ENCODE measurements at places on chromosomes 4 and X.

DNA sequence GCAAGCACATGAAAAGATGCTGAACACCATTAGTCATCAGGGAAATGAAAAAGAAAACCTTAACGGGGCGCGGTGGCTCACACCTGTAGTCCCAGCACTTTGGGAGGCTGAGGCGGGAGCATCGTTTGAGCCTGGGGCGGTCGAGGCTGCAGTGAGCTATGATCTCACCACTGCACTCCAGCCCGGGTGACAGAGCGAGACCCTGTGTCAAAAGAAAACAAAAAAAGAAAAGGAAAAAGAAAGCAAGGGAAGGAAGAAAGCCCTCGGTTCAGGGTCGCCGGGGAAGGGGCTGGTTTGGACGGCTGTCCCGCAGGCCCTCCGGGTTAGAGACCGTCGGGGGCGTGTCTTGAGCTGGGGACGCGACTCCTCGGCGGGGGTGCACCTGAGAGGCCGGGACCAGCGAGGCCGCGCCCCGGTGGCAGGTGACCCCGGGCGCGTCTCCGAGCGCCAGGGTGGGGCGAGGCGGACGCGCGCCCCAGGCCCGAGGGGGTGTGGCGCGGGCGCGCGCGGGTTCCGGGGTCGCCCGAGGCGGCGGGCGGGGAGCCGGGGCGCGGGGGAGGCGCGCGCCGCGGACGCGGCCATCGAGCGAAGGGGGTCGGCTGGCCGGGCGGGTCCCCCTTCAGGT is 478 bp upstream of the PLXNA3 start:
- DNase-seq = peak; percentile 19

GRCh38 chr4:3613967-3614730 is 81.9 kb upstream of the LRPAP1 start:
- no peak for DNase-seq

DNA sequence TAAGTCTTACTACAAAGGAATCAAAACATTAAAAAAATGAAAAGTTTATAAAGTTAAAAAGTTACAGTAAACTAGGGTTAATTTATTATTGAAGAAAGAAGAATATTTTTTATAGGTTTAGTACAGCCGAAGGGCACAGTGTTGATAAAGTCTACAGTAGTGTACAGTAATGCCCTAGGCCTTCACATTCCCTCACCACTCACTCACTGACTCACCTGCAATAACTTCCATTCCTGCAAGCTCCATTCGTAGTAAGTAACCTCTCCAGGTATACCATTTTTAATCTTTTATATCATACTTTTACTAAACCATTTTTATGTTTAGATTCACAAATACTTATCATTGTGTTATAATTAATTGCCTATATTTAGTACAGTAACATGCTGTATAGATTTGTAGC is 307.5 kb upstream of the FAM241A start:
- DNase-seq = no peak

- no peak for DNase-seq
Observed at GRCh38 chr4:4614925-4615678, 73.3 kb upstream of the STX18 start.

- no peak for DNase-seq
Observed at GRCh38 chr4:56728512-56728911, 47.4 kb upstream of the HOPX start.

DNA sequence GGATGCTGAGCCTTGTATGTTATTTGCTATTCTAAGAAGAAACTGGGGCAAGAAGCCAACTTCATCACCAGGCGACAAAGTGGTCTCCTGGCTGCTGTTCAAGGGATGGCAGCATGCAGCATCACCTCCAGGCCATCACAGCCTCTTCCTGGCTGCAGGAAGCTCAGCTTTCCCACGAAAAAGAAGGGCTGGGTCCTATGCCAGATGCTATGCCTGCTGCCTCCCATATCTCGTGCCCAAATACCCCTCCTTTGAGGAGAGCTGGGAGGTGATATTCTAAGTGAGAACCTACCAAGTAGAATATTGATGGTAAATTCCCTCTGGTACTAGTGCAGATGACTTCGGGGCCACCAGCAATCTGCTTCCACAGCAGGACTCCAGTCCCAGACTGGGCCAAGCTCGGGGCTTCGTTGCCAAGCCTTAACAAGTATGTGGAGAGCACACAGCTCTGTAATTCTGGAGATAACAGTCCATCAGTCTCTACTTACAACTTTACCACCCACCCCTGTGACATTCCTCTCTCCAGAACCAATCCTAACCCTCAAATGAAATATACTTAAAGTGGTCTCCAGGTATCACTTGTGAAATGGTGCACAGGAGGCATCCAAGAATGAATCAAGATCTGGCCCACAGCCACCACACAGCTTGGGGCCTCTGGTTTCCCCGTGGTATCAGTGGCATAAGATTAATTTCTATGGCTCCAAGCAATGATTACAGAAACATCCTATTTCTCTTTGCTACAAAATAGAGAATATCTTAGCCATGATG is 149.3 kb downstream of the PALLD start:
- no peak for DNase-seq

- no peak for DNase-seq
Observed at GRCh38 chr4:152117933-152118507, 357.2 kb upstream of the GATB start.

DNA sequence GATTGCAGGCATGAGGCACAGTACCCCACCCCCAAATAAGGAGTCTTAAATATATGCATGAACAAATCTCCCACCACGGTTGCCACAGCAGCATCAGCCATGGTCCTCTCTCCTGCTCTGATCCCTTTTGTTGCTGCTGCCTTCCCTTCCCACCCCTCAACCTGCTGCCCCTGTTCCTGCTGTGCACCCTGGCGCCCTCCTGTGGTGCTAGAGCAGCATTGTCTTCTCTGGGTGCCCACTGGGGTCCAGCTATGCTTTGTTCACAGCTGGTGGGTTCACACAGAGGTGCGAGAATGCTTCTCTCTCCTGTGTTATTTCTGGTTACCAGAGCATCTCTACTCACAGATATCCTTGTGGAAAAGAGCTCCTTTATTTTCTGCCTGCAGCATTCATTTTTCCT is 116.2 kb downstream of the GATB start:
- no peak for DNase-seq

All from stimulated activated CD8-positive, alpha-beta memory T cell treated with anti-CD3 and anti-CD28 coated beads, Interleukin-4, amount 100 ng/mL, for 1 hour (primary cell).